Hippocampal formation (tissue), 2 donors: ENCODE measurements at places on chromosomes 5 and 9.

GRCh38 chr9:133347515-133347984, 381 bp downstream of the MED22 start:
- no peak for DNase-seq

GRCh38 chr5:170273968-170274710, 23.4 kb downstream of the LCP2 start:
- no peak for DNase-seq

DNA sequence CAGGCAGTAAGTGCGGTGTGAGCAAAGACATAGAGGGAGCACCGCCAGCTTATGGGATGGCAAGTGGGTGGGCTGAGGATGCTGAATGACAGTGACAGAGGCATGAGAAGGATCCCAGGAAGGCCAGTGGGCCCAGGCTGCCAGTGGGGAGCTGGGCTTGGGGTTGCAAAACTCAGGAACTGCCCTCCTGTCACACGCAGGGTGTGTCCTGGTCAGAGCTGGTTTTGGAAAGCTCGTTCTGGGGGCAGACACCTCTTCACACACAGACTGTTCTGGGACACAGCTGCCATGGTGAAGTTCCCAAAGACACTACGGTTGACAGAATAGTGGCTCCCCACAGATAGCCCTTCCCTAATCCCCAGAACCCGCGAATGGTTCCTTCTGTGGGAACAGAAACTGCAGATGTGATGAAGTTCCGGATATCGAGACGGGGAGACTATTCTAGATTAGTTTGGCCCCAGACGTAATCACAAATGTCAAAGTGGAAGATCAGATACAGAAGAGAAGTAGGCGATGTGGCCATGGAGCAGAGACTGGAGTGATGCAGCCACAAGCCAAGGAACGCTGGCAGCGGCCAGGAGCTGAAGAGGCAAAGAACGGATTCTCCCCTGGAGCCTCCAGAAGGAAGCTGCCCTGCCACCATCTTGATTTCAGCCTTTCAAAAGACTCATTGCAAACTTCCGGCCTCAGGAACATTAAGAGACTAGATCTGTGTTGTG, 159.0 kb downstream of the COL23A1 start:
- DNase-seq: no peak

GRCh38 chr5:59035681-59036080, 452.8 kb downstream of the RAB3C start:
- DNase-seq: no peak

DNA sequence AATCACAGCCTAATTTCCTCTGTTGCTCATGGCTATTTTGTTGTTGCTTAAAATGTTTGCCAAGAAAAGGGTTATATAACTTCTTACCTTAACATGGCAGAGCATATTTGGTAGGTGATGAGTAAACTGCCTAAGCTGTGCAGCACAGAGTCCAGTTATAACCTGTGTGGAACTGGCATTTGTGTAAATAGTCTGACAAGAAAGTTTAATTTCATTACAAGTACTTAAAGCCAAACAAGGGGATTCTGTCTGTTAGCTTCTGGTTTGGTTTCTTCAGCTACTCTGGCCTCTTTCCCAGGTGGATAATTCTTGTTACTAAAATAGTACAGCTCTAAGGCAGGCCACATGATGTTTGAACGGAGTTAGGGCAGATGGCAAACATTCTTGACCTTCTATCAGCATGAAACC, 72.2 kb downstream of the PTCD2 start:
- no peak for DNase-seq

DNA sequence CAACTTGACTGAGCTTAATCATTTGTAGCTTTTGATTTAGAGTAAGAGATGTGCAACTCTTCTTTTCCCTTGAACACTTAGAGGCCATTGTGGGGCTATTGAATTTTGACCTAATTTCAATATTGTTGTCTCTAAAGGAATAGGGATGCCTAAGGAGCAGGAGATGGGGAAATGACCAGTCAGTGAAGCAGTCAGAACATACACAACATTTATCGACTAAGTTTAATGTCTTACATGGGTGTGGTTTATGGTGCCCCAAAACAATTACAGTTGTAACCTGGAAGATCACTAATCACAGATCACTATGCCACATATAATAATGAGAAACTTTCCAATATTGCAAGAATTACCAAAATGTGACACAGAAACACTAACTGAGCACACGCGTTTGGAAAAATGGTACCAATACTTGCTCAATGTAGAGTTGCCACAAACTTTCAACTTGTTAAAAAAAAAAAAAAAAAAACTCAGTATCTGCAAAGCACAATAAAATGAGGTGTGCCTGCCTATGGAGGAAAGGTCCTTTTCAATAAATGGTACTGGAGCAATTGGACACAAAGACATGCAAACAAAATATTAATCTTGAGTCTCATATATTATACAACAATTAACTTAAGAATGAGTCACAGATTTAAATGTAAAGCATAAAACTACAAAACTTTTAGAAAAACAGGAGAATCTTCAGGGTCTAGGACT, 189.6 kb upstream of the RAD23B start:
- DNase-seq: no peak

- no peak for DNase-seq
Measured at GRCh38 chr9:70802206-70802605, 319.2 kb downstream of the TRPM3 start.

DNA sequence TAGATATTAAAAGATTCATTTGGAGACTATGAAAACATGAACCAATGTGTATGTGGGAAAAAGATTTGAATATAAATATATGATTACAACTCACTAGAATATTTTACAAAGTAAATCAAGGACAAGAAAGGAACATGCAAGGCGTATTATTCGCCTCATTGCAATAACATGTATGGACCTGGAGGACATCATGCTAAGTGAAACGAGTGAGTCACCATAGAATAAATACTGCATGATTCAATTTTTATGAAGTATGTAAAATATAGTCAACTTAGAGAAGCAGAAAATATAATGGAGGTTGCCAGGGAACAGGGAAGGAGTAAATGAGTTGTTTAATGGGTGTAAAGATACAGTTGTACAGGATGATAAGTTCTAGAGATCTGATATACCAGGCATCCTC, 4.9 kb downstream of the TXNDC8 start:
- no peak for DNase-seq

DNA sequence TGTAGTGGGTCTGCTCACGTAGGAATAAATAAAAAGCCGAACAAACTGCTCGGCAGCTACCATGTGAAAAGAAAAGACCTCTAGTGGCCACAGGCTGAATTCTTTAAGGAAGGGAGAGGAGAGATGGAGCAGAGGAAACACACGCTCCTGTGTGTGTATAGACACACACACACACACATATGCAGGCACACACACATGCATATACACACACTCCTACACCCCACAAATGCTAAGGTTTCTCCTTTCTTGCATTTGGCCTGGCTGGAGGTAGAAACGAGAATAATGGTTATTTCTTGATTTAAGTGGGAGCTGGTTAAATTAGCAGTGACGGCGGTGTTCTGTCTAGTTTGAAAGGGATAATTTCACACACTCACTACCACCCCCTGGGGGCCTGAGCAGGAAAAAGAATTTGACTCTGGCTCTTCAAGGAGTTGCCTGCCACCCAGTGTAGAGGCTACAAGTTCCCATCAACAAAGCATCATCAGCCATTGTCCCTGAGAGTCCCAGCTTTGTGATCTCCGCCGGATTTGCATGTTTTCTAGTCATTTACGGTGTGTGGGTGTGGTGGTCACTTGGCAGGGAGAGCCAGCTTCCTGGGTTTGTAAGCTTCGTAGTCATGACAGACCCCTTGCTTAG, at the start of gene INSYN2B:
TSS of gene INSYN2B (minus strand) at position 78 of the 636 bp plus-strand sequence. CDS start 96,597 bp downstream, outside the sequence.
- peak; percentile 94 for DNase-seq

DNA sequence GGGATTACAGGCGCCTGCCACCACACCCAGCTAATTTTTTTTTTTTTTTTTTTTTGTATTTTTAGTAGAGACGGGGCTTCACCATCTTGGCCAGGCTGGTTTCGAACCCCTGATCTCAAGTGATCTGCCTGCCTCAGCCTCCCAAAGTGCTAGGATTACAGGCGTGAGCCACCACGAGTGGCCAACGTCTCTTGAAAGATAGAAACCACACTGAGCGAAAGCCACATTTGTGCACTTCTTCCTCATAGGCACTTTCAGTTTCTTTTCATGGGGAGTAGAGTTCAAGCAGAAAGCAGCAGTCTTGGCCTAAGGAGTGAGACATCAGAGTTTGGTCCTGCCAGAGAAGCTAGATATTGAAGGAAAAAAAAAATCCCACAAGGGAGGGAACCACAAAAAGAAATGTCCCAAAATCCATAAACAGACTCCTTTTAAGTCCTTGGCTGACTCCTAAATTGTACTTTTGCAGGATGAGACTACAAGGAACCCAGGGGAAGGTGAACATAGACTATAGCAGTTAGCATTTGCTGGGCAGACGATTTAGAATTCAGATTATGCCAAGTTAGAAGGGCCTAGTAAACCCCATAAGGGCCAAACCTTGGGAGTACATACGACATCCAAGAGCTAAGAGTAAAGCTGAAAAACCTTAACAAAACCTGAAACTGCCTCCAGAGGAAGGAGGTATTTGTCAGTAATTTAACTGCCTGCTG, 43.9 kb upstream of the GLIPR2 start:
- no peak for DNase-seq

GRCh38 chr5:81426359-81427030, 32.6 kb upstream of the ACOT12 start:
- DNase-seq: no peak
